Uterus (tissue), 4 donors: ENCODE measurements at places on chromosomes 2 and 18. TPM values are rescaled to one million over a fixed set of nuclear protein-coding genes. Genes with fewer than 3 reads are reported as not detected.

The CABYR gene
- not detected for total RNA-seq

DNA sequence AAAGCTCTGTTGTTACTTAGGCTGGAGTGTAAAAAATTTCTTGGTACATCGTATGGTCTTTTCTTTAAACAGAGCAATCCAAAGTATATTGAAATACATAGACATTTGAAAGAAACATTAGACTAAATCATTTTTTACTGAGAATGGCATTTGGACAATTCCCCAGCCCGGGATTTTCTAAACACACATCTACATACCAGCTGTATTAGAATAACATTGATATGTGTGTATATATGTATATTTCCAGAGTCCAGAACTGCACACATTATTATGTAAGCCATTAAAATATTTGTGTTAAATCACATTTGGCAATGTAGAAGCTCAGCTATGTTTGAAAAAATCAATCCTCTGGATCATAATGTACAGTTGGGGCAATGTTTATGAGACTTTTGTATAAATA is 1853.6 kb upstream of the LRRTM1 start:
- DNase-seq, result no peak

The CDH2 gene
- 58.2 TPM for total RNA-seq

DNA sequence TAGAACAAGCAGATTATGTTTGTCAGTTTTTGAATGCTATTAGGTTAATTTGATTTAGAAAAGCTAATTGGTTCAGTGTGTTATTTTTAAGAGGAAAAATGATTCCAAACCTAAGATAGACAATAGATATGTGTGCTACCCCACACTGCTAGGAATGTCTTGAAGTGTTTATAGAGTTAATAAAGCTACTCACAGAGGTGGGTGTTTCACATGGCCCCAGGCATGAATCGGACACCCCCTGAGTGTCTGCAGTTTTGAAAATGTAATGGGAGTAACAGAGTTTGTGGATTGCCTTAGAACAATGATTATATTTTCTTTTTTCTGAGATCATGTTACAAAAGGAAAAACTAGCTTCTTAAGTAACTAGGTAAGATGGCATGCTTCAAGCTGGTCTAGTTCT is 348.3 kb downstream of the ADCYAP1 start:
- DNase-seq, result no peak

DNA sequence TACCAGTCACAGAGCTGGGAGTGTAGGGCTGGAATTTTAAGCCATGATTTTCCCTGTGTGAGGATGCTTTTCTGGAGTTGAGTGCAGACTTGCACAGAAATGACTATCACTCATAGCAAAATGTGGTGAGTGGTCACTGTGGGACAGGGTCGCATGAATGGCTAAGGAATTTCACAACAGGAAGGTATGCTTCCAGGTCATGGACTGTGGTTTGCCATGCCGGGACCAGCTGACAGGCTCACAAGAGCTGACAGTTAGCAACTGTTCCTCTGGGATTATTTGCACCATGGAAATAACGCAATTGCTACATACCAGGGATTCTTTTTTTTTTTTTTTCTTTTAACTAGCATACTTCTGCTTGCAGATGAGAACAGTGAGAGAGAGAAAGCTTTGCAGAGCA is 3.8 kb upstream of the UXS1 start:
- DNase-seq, result no peak

The NAT8 gene
- total RNA-seq, result 0.62 TPM
